ENCODE measurements at places on chromosomes 7 and 10.

- DNase-seq = peak; percentile 51
These were observed 28.6 kb downstream of the MTURN start for GRCh38 chr7:30163231-30163894.

GRCh38 chr10:3848005-3848774, 63.2 kb upstream of the KLF6 start:
- DNase-seq = no peak

GRCh38 chr10:75910032-75910431, 478.6 kb downstream of the LRMDA start:
- no peak for DNase-seq

DNA sequence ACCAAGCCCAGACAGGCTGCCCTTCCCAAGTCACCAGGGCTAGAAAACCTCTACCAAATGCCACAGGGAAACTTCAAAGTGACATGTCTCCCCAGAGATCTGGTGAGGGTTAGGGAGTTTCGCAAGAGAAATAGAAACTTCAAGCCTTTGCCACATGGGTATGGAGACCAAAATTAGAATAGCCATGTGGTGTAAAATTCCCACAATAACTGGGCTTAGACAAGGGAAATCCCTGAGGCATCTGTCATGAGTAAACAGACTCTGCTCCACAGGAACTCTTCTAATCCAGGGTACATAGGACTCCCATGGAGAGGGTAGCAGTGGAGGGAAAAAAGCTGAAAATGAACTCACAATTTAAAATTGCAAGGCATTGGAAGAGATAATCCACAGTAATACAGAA, 14.3 kb downstream of the ADAM12 start:
- no peak for DNase-seq

- DNase-seq = no peak
These were observed 139.7 kb downstream of the TMEM26 start for GRCh38 chr10:61313460-61313859.

DNA sequence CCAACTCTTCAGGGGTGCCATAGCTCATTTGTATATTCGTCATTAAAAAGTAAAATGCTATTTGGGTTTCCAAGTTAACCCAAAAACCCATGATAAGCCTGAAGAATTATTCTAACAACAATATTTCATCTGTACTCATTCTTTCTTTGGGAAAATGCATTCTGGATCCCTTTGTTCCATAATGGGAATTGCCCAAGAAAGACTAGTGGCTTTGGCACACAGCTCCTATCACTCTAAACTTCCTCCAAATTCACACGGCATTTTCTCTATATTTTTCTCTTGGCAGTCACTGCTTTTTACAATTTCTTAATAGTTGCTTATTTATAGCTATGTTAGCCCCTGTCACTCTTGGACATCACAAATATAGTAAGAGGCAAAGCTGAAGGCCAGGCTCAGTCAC, 29.1 kb downstream of the CHCHD3 start:
- DNase-seq = no peak

GRCh38 chr10:125392154-125392553, 231.8 kb upstream of the CTBP2 start:
- DNase-seq = no peak

GRCh38 chr10:11035301-11035991, 17.8 kb downstream of the CELF2 start:
- no peak for DNase-seq

DNA sequence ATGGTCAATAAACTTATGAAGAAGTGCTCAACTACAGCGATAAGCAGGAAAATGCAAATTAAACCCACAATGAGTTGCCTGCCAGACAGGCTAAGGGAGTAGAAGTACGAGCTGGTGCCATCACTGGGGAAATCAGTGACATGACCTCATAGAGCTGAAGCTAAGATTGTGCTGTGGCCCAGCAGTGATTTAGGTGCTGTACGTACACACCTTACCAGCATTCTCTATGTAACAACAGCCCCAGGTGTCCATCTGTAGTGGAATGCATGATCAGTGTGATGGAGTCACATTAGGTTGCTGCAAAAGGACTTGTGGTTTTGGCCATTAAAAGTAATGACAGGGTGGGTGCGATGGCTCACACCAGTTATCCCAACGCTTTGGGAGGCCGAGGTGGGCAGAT, 5.7 kb upstream of the TECPR1 start:
- no peak for DNase-seq

- no peak for DNase-seq
These were observed 922.2 kb downstream of the SORCS1 start for GRCh38 chr10:106242301-106242700.

- no peak for DNase-seq
These were observed 322.9 kb downstream of the PTEN start for GRCh38 chr10:88186335-88186734.

DNA sequence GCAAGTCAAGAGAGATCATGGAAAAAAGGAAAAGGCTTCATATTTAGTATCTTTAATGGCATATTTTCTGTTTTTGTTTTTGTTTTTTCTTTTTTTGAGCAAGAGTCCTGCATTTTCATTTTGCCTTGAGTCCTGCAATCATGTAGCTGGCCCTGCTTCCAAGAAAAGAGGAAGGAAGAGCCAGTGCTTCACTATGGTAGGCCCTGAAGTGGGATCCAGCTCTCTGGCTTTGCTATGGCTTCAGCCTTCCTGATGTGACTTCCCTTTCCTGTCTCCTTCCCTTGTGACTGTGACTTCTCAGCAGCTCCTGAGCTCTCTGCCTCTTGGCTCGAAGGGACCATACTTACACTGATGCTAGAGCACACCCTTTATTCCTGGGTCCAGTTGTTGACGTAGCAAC, 512.3 kb downstream of the INHBA start:
- DNase-seq = no peak

DNA sequence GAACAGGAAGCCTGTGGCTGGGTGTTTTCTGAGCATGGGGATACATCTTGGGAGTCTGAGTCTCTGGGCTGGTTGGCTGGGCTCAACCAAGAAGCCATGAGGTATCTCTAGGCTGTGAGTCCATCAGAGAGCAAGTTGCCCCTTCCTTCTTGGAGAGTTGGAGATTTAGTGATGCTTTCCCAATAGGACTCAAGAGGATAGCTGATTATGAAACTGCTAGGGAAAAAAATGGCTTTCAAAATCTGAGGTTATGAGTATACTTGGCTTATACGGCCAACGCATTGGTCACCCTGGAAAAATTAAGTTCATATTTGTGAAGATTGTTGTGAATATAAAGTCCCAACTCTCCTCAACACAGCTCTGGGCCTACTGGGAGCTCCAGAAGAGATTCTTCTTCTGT, 162.7 kb upstream of the KMT2E start:
- DNase-seq = no peak

- DNase-seq = no peak
These were observed 21.9 kb downstream of the ATXN7L1 start for GRCh38 chr7:105854498-105854897.

- no peak for DNase-seq
These were observed 177.0 kb downstream of the SNX10 start for GRCh38 chr7:26468625-26469024.

DNA sequence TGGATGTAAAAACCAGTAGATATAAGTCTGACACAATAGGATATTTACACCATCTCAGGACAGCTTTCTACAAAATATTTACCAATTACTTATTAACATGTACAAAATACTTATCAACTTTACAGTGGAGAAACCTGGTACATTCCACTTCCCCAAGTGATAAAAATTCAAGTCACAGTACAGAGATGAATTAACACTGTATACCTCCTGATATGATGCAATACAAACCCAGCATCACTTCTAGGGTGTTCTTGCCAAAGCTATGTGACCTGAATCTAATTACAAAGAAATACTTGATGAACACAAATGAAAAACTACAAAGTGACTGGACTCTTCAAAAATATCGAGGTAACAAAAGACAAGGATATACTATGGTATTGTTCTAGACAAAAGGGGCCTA, 156.4 kb upstream of the FGFR2 start:
- DNase-seq = peak; percentile 59

DNA sequence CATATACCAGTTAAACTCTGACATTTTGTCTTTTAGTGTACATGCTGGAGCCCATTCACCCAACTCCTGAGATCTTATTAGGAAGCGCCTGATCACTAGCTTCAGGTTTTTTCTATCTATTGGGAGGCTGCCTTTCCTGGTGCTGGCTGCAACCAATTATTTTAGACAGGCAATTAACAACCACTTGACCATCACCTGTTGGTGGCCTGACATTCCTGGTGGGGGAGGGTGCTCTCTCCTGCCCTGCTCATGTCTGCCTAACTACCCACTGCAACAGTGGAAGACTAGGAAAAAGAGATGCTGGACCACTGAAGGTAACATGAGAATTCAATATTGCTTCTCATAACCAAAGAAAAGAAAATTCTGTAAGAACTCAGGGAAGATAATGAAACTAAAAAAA, 190.3 kb upstream of the GRM3 start:
- no peak for DNase-seq

- DNase-seq = no peak
These were observed 32.2 kb upstream of the ZNF438 start for GRCh38 chr10:31063841-31064240.

- DNase-seq = no peak
These were observed 520 bp upstream of the WNT2 start for GRCh38 chr7:117323305-117323850.

GRCh38 chr7:131188367-131189339, 139.0 kb upstream of the MKLN1 start:
- peak; percentile 92 for DNase-seq

GRCh38 chr7:72266771-72267170, 145.4 kb downstream of the CALN1 start:
- DNase-seq = no peak

- no peak for DNase-seq
These were observed 23.9 kb upstream of the TMEM273 start for GRCh38 chr10:49212076-49212475.

DNA sequence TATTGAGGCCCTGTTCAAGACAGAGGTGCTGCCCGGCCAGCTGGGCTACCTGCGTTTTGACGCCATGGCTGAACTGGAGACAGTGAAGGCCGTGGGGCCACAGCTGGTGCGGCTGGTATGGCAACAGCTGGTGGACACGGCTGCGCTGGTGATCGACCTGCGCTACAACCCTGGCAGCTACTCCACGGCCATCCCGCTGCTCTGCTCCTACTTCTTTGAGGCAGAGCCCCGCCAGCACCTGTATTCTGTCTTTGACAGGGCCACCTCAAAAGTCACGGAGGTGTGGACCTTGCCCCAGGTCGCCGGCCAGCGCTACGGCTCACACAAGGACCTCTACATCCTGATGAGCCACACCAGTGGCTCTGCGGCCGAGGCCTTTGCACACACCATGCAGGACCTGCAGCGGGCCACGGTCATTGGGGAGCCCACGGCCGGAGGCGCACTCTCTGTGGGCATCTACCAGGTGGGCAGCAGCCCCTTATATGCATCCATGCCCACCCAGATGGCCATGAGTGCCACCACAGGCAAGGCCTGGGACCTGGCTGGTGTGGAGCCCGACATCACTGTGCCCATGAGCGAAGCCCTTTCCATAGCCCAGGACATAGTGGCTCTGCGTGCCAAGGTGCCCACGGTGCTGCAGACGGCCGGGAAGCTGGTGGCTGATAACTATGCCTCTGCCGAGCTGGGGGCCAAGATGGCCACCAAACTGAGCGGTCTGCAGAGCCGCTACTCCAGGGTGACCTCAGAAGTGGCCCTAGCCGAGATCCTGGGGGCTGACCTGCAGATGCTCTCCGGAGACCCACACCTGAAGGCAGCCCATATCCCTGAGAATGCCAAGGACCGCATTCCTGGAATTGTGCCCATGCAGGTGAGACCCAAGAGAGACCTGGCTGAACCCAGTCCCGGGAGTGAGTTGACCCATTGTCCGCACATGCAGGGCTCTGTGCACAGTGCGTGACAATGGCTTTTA, 2.8 kb downstream of the RBP3 start:
- no peak for DNase-seq

DNA sequence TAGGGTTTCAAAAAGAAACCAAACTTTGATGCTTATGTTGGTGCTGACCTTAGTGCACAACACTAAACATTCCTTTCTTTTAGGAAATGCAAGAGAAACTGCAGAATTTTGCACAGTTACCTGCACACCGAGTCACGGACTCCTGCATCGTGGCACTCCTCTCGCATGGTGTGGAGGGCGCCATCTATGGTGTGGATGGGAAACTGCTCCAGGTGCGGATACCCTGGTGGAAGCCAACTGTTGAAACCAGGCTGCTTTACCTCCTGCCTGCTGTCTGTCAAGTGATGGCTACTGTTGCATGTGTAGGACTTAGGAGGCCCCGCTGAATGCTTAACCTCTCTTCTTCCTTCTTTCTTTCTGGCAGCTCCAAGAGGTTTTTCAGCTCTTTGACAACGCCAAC, 11.7 kb downstream of the CASP2 start:
- DNase-seq = peak; percentile 67

GRCh38 chr10:106672517-106673175, 491.9 kb downstream of the SORCS1 start:
- no peak for DNase-seq

DNA sequence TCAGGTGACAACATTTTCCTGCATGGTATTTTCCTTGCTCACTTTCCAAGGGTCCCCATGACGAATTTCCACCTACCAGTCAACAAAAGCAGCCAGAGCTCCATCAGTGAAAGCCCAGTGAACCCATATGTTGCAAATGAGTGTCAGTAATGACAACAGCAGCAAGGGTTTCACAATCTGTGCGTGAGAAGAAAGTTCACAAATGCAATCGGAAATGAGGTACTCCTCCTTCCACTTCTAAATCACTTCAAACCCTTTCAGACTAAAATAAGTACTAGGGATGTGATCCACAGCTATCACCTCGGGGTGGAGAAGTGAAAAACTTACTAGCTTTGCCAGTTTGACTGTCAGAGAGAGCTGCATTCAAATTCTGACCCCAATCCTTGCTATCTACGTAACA, 55.6 kb upstream of the BET1 start:
- DNase-seq = peak; percentile 28

Data from activated CD4-positive, alpha-beta T cell treated with anti-CD3 and anti-CD28 coated beads, Interleukin-2, Interleukin-6, amounts not matched to agents 100 ng/mL and 50 ng/mL, durations not matched to agents 16 hours and 8 hours (primary cell).